ENCODE measurements at places on chromosomes 5 and 9. TPM values are rescaled to one million over a fixed set of nuclear protein-coding genes. Genes with fewer than 3 reads are reported as not detected.

PCDHA7 gene
- 0.72 TPM for total RNA-seq

AFAP1L1 gene
- total RNA-seq: 1.1 TPM

CD72 gene
- total RNA-seq: 2.7 TPM

NR2F1-AS1 gene
- 15.9 TPM for total RNA-seq

ENC1 gene
- total RNA-seq: 109 TPM

PLEKHG4B gene
- total RNA-seq: 0.36 TPM

LRRC19 gene
- under 0.01 TPM for total RNA-seq

LCN12 gene
- total RNA-seq: not detected

DNA sequence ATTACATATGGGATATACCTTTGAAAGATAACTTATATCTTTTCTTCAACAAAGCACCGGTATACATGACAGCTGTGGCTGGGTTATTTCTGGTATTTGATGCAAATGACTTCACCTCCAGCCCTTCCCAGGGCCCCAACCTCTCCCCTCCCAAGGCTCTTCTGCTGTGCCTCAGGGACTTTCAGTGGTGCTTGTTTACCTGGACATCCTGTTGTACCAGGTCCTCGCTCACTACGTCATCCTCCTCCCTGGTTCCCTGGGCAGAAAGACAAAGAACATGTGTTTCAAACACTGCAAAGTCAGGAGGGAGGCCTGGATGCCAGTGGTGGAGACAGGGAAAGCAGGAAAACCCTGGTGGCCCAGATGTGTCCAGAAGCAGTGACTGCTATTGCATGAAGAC, 23.4 kb downstream of the ANXA6 start:
- no peak for DNase-seq

- DNase-seq: no peak
Measured at GRCh38 chr5:65555287-65555686, 7.7 kb downstream of the CENPK start.

DNA sequence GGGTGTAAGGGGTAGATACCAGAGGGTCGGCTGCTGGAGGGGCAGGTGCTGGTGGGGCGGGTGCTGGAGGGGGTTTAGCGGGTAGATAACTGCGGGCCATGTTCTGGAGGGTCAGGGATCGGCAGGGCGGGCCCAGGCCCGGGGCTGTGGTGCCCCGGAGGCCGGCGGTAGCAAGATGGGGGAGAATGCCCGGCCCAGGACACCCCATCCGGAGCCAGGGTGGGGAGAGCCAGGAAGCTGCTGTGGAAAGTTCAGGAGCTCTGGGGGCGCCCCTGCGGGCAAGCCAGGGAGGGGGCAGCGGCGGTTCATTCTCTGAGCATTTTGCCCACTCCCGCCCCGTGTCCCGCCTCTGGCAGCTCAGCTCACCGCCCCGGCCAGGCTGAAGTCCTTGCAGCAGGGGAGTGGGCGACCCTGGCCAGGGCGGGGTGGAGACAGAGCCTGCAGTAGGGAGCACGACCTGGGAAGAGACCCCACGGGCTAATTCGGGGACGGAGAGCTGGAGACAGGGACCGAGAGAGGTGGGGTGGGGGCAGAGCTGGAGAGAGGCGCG, 538 bp downstream of the PRRT1B start:
- peak; percentile 74 for DNase-seq

GRCh38 chr9:134694368-134694665, 52.7 kb downstream of the COL5A1 start:
- DNase-seq: peak; percentile 76

DNA sequence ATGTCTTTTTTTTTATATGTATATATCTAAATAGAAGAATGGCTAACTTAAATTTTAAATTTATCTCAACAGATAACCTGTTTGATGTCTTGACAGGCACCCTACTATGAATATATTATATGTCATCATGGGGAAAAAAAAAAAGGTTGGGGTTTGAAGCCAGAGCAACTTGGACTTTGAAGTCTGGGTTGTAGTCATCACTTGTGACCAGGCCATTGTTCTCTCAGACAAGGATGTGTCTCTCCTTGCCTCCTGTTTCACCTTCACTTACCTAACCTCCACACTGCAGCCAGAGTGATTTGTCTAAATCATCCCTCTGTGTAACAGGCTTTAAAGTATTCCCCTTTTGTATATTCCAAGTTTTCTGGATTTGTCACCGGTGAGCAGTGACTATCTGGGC, 56.7 kb upstream of the TNFSF8 start:
- no peak for DNase-seq

DNA sequence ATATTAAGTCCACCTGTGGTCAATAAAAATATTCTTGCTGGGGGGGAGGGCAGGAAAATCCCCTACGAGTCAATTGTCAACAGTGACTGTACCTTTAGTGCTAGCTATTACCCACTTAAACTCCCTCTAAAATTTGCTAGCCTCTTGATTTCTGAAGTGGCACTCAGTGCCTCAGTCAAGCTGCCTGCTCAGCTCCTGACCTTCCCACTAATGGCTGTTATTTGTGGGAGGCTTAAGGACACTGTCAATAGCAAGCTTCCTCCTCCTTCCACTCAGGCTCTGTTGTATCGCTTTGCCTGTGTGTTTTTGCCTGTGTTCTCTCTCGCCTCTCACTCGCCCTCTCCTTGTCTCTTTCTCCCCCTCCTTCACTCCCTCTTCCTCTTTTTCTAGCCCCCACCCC, 140.8 kb downstream of the BNC2 start:
- no peak for DNase-seq

DNA sequence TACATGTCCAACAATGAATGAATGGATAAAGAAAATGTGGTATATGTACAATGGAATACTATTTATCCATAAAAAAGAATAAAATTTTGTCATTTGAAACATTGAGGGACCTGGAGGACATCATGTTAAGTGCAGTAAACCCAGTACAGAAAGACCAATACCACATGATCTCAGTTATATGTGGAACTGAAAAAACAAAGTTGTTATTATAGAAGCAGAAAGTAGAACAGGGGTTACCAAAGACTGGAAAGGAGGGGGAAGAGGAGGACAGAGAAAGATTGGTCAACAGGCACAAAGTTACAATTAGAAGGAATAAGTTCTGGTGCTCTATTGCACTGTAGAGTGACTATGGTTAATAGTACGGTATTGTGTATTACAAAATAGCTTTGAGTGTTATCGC, 233.8 kb downstream of the SEMA6A start:
- DNase-seq: no peak

DNA sequence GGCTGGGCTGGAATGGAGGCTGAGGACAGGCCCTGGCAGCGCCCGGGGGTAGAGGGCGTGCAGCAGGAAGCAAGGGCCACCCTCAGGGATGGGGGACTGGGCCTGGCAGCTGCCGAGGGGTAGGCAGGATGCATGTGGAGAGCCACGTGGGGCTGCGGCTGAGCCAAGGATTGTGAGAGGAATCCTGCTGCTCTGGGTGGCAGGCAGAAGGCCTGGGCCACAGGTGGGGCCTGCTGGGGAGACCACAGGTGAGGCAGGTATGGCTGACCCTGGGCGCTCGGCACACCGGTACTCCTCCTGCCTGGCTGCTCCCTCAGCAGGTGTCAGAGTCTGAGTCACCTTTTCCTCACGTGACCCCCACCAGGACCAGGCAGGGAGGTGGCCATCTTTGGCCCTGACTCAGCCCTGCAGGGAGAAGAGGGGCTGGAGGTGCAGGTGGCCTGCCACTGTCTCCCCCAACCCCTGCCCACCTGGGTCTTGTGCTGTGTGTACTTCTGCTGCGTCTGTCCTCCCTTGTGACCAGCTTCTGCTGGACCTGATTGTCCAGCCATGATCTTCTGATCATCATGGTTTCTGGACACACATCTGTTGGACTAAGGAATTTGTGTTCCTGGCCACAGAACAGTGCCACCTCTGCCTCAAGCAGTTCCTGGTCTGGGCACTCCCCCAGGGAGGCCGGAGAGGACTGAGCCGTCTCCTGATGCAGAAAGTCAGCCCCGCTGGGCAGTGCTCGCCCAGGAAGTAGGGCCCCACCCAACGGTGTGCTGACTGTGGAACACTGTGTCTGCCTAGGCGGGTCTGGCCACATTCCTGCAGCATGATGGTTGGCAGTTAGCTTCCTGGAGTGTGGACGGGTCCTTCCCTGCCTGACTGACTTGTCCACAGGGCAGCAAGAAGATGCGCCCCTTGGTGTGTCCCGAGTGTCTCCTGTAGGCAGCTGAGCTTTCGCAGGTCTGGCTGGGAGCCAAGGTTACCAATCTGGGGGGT, 6.4 kb downstream of the ARRDC1 start:
- DNase-seq: peak; percentile 98

DNA sequence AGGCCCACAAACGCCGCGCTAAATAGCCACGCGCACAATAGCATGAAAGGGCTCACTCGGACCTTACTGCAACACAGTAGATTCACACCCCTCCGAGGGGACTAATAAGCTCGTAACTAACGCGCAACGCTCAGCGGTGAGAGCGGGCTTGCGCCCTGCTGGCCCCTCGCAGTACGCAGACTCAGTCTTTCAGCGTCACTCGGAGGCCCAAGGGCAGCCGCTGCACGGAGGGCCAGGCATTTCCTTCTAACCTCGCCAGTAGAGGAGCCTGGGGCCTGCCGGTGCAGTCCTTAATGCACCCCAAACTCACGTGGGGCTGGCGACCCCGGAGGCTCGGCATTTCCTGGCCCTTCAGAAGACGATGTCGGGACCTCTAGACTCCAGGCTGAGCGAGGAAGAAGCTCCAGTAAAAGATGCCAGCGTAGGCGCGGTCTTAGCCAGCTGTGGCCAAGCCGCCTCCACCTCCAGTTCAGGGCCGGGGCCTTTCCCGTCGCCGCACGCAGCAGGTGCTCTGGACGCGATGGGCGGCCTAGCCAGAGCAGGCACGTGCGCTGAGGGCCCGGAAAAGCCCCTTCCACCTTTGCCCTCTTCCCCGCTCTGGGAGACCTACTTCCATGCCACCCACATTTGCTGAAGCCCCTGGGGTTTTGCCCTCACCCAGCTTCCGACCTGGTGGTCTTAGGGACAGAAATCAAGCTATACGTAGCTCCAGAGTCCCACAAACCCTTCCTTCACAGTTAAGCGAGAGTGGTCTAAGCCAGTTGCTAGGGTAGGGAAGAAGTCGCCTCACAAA, 38.3 kb upstream of the TIFAB start:
- DNase-seq: no peak

DNA sequence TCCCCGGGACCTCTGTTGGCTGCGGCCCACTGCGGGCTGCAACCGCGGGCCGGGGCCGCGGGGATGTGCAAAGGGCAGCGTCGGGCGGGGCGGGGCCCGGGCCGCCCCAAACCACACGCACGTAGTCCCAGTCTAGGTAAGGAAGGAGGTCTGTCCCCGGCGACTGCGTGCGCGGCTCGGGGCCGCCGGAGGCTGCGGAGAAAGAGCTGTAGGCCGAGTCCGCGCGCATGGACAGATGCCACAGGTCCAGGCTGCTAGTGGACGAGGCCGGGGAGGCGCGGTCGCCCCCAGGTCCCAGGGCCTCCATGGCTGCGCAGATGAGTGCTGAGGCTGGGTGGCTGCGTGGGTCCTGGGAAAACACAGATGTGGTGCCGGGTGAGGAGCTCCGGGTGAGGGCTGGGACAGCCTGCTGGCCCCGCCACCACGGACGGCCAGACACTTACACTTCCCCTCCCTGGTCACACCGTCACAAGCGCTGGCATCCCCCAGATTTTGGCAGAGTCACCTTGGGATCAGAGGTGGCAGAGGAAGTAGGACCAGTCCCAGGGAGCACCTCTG, 4.5 kb downstream of the SHROOM1 start:
- peak; percentile 72 for DNase-seq

- DNase-seq: no peak
Measured at GRCh38 chr5:172574871-172575223, 66.2 kb upstream of the NEURL1B start.

- no peak for DNase-seq
Measured at GRCh38 chr9:76099516-76099915, 209.0 kb downstream of the PCSK5 start.
